Fibroblast of lung (primary cell): ENCODE measurements at places on chromosomes 2 and 18. TPM values are rescaled to one million over a fixed set of nuclear protein-coding genes. Genes with fewer than 3 reads are reported as not detected.

The KCNS3 gene
- total RNA-seq: 1.3 and 6.3 TPM in 2 replicates

The PLEKHH2 gene
- 14.0 and 15.9 TPM in 2 replicates for total RNA-seq

- peak; percentile 66 for DNase-seq
These were observed 124.7 kb downstream of the CABLES1 start for GRCh38 chr18:23259701-23260681.

DNA sequence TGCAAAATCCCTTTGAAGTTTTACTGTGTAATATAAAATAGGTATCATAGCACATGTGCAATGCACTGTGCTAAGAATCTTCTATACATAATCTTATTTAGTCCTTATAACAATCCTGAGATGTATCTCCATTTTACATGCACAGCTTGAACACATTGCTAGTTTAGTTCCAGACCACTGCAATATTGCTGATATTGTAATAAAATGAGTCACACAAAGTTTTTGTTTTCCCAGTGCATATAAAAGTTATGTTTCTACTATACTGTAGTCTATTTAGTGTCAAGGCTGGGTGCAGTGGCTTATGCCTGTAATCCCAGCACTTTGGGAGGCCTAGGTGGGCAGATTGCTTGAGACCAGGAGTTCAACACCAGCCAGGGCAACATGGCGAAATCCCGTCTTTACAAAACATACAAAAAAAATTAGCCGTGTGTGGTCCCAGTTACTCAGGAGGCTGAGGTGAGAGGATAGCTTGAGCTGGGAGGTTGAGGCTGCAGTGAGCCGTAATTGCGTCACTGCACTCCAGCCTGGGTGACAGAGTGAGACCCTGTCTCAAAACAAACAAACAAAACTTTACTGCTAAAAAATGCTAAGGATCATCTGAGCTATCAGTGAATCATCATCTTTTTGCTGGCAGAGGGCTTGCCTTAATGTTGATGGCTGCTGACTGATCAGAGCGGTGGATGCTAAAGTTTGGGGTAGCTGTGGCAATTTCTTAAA, 1.7 kb upstream of the USP14 start:
- no peak for DNase-seq

The INPP5D gene
- total RNA-seq: 0.33 and 0.51 TPM in 2 replicates

GRCh38 chr2:18527326-18527725, 33.1 kb downstream of the RDH14 start:
- DNase-seq: no peak

GRCh38 chr2:190707726-190708125, 58.8 kb downstream of the NAB1 start:
- DNase-seq: no peak

The REG3G gene
- total RNA-seq: not detected in 2 replicates

GRCh38 chr2:127626917-127627739, 18.8 kb upstream of the GPR17 start:
- DNase-seq: no peak

DNA sequence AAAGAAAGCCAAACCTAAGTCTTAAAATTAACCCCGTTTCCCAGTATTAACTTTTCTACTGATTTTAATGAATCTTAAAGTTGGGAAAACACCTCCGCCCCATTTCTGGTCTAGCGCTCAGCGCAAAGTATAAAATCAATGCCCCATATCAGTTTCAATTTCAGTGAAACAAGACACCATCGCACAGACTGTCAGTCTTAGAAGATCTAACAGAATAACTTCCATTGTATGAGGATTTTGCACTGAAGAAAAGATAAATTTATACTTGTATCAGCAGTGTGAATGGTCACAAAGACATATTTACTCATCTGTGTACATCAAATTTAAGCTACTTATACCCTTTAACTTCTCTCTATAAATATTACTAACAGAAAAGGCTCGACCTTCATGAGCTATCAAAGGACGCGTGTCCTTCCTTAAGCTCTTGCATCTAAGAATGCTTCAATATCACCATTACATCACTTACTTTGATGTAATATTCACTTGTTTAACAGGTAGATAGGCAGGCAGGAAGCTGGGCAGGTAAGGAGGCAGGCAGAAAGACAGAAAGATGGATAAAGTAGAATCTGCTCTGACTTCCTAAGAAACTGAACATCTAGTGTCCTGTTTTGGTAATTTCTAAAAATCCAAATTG, 183.0 kb downstream of the TCF4 start:
- DNase-seq: no peak

The MYO1B gene
- total RNA-seq: 113 and 151 TPM in 2 replicates

The OTOS gene
- not detected in 2 replicates for total RNA-seq
